ENCODE measurements at places on chromosomes 16 and 17.

DNA sequence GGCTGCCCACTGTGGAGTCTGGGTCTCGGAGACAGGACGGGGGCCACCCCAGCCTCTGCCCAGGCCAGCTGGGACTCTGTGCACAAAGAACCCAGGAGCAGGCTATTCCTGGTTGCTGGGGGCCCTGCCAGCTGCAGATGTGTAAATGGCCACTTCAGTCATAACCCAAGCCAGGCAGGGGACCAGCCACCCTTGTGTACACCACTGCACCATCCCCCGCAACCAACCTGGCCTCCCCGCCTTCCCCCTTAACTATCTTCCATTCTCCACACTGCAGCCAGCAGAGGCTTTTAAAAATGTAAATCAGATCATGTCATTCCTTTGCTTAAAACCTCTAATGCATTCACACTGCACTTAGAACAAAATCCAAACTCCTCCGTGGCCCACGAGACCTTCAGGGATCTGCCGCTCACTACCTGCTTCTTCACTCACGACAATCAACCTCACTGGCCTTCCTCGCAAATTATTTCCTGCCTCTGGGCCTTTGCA is 28.3 kb downstream of the RTN4RL1 start:
- DNase-seq = no peak

DNA sequence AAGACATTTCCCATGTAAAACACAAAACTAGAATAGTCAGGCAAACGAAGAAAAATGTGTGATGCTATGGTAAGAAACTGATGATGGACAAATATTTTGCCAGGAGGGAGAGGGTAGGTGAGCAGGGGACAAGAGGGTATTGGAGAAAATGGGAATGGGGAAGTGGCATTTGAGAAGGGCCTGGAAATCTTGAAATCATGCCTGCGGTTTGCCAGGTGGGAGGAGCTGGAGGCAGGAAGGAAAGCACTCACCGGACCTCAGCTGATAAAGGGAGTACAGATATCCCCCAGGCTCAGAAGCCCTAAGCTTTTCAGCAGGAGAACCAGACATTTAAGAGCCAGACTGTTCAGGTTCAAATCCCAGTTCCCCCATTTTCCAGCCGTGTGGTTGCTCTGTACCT is 103.6 kb downstream of the GSG1L start:
- no peak for DNase-seq

GRCh38 chr17:67982034-67982640 is 14.1 kb downstream of the C17orf58 start:
- no peak for DNase-seq

- DNase-seq = no peak
Observed at GRCh38 chr17:32563583-32563982, 76.8 kb downstream of the CDK5R1 start.

GRCh38 chr17:40063187-40063771 is 514 bp downstream of the THRA start:
- no peak for DNase-seq
